NCI-H748 treated with DMSO at 0.1 percent for 48 hours (cell line): ENCODE measurements at places on chromosomes 4 and X.
A peak's percentile ranks its signal among the peaks of the same experiment; 100 is the strongest.

GRCh38 chrX:65697915-65698796 is 30.7 kb downstream of the MSN start:
- DNase-seq = no peak

GRCh38 chr4:102537269-102537668 is 36.1 kb downstream of the NFKB1 start:
- no peak for DNase-seq

GRCh38 chr4:24850674-24851073 is 55.3 kb downstream of the SOD3 start:
- no peak for DNase-seq

- no peak for DNase-seq
These were observed 2.6 kb downstream of the FAM114A1 start for GRCh38 chr4:38870098-38870808.

GRCh38 chr4:54958236-54958635 is 167.2 kb downstream of the KDR start:
- DNase-seq = no peak

- no peak for DNase-seq
These were observed 348.2 kb upstream of the SMIM31 start for GRCh38 chr4:164405774-164406173.

DNA sequence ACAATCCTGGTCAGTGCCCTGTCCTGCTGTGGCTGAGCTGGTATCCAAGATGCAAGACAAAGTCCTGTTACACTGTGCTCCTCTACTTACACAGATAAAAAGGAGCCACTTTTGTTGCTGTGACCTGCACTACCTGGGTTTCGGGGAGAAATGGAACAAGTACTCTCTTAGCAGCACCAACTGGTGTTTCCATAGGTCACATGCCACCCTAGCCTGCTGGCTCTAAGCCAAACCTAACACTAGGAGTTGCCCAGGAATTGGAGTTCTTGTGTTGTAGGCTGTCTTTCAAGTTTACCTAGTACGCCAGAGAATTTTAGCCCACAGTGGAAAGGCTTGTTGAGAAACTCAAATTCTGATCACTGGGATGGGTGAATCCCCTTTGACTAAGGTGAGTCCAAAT is 727.4 kb downstream of the FAM133A start:
- DNase-seq = no peak

DNA sequence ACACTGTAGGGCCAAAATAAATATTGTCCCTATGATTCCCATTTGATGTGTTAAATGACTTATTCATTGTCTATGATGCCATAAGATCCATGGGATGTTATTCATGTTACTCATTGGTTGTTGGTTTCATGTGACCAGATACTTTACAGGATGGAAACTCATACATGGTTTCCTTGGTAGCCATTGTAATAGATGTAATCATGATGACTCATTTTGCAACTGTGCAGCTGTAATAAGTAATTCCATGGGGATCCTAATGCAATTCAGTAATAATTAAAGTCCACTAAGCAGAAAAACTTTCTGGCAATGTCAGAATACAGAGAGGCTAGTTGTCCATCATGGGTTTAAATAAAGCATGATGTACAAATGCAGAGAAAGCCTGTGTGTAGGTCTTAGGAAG is 389.7 kb upstream of the NR3C2 start:
- DNase-seq = no peak

DNA sequence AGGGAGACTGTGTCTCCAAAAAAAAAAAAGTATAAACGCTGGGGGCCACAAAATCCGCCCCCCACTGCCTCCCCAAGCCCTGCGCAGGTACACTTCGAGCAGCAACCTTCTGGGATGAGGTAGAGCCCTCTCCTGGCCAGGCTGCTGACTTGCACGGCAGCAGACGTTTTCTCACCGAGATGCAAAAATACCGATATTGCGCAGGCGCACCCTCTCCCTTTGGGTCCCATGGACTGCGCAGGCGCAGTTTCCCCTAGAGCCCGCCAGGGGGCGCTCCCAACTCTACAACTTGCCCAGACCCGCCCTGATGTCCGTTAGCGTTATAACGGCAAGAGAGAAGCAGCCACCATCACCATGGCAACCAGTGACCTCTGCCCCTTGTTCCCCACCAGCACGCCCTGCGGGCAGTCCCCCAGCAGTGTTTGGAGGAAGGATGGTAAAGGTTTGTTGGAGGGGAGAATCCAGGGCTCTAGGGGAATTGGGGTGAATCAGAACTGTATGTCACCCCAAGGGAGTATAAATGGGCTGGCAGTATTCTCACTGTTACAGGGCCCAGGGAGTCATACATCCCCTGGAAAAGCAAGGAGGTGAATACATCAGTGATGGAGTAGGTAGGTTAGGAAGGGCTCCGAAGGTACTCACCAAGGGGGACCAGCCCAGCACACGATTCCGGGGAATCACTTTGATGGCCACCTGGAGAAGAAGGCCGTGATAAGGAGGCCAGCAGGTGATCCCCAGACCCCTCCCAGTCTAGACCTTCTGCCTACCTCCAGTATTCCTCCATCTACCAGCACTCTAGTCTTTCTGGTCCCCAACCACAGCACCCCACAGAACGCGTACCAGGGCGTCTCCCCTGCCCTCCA is 1.5 kb downstream of the PIM2 start:
- peak; percentile 91 for DNase-seq

- DNase-seq = no peak
These were observed 94.2 kb downstream of the PJA1 start for GRCh38 chrX:69070949-69071650.

- no peak for DNase-seq
These were observed 15.9 kb upstream of the COX7B2 start for GRCh38 chr4:46924789-46925529.

GRCh38 chrX:50779694-50780093 is 34.3 kb downstream of the SHROOM4 start:
- no peak for DNase-seq
